ENCODE measurements at places on chromosomes 11 and 22.
A peak's percentile ranks its signal among the peaks of the same experiment; 100 is the strongest.

DNA sequence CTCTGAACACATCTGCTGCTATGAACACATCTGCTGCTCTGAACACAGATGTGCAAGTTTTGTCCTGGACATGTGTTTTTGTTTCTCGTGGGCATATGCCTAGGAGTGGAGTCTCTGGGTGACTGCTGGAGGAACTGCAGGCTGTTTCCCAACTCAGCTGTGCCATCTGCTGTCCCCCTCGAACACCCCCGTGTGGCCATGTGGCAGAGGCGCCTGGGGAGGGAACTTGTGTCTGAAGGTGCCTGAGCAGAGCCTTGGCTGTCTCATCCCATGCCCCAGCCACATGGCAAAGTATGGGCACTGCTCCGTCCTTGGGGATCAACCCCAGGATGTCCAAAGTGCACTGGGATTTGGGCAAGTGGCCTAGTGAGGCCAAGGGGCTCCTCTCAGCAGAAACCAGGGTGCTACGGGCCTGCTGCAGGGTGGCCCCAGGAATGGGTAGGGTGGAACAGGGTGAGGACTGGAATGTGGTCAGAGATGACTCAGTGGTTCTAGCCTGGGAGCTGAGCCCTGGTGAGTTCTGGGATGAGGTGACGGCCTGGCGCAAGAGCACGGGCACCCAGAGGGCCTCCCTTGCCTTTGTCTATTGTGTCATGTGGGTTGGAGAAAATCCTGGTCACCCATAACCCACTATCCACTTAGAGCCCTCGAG lies 14.7 kb downstream of the GATD1 start:
- DNase-seq = no peak

DNA sequence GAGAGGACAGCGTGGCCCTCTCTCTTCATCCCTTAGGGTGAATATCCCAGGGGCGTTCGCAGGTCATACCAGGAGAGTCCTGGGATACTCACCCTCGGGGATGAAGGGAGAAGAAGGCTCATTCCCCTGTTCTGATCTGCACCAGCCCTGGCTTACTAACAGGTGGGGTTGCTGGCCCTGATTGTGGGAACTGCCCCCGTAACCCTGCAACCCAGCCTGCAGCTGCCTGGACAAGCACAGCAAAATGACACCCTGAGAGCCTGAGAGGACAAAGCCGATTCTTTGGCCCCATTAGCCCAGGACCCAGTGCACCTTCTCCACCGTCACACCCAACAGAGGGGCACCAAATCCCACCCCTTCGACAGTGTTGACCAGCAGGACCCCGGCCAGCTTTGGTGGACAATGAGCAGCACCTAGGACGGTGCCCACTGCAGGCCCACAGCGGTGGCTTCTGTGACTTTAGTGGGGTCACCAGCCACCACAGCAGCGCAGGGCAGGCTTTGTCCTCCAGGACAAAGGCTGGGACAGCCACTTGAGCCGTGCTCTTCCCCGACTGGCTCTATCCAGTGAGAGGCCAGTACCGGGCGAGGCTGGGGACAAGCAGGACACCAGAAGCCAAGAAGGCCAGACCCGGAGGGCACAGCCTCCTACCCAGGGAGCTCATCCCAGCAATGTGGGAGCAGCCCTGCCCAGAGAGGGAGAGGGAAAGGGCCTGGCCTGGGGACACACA lies 98.5 kb upstream of the RTL6 start:
- DNase-seq = no peak

DNA sequence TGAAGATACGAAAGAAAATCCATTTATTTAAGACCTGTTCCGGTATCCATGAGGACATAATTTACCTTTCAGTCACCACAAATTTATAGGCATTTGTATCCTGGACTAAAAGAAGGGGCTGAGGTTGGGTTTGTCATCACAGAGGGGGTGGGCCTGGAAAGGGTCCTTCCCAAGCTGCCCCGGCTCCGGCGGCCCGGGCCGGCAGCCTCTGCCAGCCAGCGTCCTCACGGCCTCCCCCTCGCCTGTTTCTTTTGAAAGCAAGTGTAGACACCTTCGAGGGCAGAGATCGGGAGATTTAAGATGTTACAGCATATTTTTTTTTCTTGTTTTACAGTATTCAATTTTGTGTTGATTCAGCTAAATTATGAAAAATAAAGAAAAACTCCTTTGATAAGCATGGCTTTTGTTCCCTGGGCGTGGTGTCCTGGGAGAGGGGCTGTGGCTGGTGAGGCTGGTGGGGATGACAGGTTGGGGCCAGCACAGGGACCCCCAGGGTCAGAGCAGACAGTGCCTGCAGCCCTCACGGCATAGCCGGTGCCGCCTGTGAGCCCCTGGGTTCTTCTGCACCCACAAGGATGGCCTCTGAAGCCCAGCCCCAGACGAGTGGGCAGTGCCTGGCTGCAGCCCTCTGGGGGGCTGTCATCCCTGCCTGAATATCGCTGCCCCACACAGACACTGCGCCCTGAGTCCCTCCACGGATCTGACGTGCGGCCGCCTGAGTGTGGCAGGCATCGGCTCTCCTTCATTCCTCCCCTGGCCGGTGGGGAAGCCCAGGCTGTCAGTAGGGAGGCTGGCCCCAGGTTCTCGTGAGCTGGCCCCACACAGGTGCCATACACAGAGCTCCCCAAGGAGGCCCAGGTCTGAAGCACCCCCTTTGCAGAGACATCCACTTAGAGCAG lies 1075.9 kb downstream of the BRD1 start:
- DNase-seq = no peak

- DNase-seq = no peak
Observed at GRCh38 chr22:26852176-26852575, 194.8 kb downstream of the MIAT start.

DNA sequence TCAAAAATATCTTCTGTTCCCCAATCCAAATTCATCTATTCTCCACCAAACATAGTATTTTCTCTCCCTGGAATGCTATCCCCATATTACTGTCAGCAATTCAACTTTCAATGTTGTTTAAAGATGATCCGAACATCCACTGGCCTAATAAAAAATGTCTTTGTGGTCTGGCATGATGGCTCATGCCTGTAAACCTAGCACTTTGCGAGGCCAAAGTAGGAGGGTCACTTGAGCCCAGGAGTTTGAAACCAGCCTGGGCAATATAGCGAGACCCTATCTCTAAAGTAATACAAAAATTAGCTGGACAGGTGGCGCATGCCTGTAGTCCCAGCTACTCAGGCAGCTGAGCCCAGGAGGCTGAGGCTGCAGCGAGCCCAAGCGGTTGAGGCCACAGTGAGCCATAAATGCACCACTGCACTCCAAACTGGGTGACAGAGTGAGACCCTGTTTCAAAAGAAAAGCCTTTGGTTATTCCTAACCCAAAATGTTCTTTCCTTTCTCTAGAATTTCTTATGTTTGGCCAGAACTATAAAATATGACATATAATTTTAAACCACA lies 29.8 kb downstream of the SIK3 start:
- no peak for DNase-seq

DNA sequence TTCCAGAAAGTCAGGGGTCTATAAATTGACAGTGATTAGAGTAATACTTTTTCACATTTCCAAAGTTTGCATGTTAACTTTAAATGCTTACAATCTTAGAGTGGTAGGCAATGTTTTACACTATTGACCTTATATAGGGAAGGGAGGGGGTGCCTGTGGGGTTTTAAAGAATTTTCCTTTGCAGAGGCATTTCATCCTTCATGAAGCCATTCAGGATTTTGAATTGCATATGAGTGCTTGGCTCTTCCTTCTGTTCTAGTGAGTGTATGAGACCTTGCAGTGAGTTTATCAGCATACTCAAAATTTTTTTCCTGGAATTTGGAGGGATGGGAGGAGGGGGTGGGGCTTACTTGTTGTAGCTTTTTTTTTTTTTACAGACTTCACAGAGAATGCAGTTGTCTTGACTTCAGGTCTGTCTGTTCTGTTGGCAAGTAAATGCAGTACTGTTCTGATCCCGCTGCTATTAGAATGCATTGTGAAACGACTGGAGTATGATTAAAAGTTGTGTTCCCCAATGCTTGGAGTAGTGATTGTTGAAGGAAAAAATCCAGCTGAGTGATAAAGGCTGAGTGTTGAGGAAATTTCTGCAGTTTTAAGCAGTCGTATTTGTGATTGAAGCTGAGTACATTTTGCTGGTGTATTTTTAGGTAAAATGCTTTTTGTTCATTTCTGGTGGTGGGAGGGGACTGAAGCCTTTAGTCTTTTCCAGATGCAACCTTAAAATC lies 5.3 kb downstream of the MALAT1 start:
- no peak for DNase-seq

DNA sequence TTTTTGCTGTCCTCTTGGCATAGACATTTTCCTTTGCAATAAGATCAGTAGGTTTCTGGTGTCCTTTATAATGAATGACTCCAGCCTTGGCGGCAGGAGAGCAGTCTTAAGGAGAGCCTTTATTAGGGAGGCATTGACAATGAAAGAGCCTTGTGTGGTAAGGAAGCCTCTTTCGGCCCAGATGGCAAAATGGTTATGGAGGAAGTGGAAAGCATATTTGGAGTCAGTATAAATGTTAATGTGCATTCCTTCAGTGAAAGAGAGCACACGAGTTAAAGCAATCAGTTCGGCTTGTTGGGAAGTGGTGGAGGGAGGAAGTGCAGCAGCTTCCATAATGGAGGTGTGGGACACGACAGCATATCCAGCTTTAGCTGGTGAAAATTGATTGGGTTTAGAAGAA lies 18.1 kb upstream of the ANO1 start:
- no peak for DNase-seq

GRCh38 chr22:45425101-45425500 lies 11.6 kb downstream of the RIBC2 start:
- no peak for DNase-seq

GRCh38 chr11:21427726-21428125 lies 758.3 kb downstream of the NELL1 start:
- no peak for DNase-seq

DNA sequence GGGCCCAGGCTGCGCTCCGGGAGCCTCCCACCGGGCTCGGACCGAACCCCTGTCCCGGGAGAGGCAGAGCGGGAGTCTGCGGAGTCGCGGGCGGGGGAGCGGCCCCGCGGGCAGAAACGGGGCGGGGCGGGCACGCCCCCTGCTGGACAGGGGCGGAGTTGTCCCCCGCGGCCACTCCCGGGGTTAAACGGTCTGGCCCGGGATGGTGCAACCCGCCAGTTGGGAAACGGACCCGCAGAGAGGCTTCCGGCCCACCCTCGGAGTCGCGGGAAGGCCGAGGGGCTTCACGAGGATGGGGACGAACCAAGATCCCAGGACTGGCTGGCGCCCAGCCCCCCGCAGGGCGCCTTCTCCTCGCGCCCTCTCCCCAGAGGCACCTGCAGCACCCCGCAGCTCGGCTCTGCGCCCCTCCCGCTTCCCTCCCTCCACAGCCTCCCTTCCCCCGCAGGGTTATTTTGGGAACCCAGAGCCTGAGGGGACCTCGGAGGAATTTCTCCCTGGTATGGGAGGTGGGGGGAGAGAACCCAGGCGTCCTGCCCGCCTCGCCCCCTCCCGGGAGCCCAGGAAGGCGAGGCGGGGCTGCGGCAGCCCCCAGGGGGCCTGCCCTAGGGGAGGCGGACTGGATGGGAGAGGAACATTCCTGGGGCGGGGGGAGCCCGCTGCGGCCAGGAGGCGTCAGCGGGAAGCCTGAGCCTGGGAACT lies 902 bp downstream of the RASGRP2 start:
- peak; percentile 78 for DNase-seq

GRCh38 chr11:59967677-59968394 lies 4.0 kb downstream of the OOSP4A start:
- no peak for DNase-seq

- no peak for DNase-seq
Observed at GRCh38 chr11:130166457-130166784, 6.8 kb downstream of the ST14 start.

DNA sequence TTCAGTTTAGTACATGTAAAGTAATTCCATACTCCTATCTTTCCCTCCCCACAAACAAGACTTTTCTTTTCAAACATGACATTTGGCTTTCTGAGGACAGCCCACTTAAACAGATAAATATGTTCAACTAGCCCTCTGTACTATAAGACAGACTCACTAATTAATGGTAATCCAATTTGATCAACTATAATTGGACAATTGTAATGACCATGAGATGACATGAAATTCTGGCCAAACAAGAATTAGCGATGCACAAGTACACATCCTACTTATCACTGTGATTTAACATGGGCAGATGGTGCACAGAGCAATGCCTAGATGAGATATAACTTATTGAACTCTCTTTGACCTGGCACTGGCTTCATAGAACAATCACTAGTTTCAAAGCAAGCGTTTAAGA lies 1033.7 kb upstream of the CCDC90B start:
- no peak for DNase-seq

GRCh38 chr11:47571895-47572294 lies 6.5 kb downstream of the PTPMT1 start:
- no peak for DNase-seq
